ENCODE measurements at places on chromosomes 6 and 20. TPM values are rescaled to one million over a fixed set of nuclear protein-coding genes. Genes with fewer than 3 reads are reported as not detected.
A peak's percentile ranks its signal among the peaks of the same experiment; 100 is the strongest.

DNA sequence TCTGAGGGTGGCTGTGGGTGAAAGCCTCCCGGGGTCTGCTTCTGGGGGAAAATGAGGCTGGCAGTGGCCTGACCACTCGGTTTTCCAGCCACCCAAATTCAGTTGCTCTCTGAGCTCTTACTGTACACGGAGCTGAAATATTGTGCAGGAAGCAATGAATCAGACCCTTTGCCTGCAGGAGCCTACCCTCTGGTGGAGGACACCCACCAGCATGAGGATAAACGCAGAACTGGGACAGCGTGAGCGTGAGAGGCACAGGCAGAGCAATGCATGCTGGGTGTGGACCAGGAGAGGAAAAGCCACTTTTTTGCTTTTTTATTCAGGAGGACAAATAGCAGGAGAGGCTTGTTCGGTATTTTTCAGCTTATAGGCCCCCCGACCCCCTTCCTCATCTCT is 298.0 kb downstream of the QKI start:
- H3K27me3 ChIP-seq = no peaks in the 10 kb centered on the region
- DNase-seq = no peak
- H3K4me1 ChIP-seq = peaks cover 63% of the 10 kb centered on the region
- peak overlapping the region; percentile 11 for H3K27ac ChIP-seq
- H3K36me3 ChIP-seq = no peaks in the 10 kb centered on the region

DNA sequence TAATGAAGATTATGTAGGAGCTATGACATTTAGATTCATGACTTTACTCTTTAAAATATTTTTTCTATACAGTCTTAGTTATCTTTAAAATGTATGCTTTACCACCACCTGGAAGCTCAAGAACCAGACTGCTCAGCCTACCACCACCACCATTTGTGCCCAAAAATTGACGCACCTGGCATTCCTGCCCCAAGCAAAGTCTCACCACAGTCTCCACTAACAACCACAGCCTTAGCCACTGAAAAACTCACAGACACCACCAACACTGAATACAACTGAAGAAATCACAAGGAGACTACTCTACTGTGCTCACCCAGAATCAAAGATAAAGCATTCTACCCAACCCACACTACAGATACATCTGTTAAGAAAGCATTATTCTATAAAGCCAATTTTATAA is 201.9 kb upstream of the PDE10A start:
- no peak for DNase-seq
- H3K27me3 ChIP-seq = no peaks in the 10 kb centered on the region
- no peaks in the 10 kb centered on the region for H3K36me3 ChIP-seq
- no peaks in the 10 kb centered on the region for H3K4me1 ChIP-seq

- no peaks in the 10 kb centered on the region for H3K36me3 ChIP-seq
- H3K27ac ChIP-seq = no peak overlapping the region
- no peak for DNase-seq
These were observed 61.6 kb upstream of the SNX9 start for GRCh38 chr6:157761331-157761921.

- no peaks in the 10 kb centered on the region for H3K4me1 ChIP-seq
- no peak overlapping the region for H3K27ac ChIP-seq
- no peak for DNase-seq
- H3K27me3 ChIP-seq = no peaks in the 10 kb centered on the region
- H3K36me3 ChIP-seq = peaks cover 10% of the 10 kb centered on the region
These were observed 66.8 kb downstream of the SCAND1 start for GRCh38 chr20:35887393-35888064.

- no peak overlapping the region for H3K4me3 ChIP-seq
- H3K36me3 ChIP-seq = no peaks in the 10 kb centered on the region
- no peak for DNase-seq
- H3K27me3 ChIP-seq = no peaks in the 10 kb centered on the region
- no peak overlapping the region for H3K27ac ChIP-seq
These were observed 26.0 kb downstream of the PTPRK start for GRCh38 chr6:128494440-128494839.

Gene ADGRG6
- total RNA-seq = not detected

Gene SPATA2
- total RNA-seq = 25.1 TPM

Gene CYP39A1
- total RNA-seq = not detected
